Inflammatory macrophage treated with lipopolysaccharide for 1 hour (primary cell): ENCODE measurements at places on chromosomes 4 and X.

DNA sequence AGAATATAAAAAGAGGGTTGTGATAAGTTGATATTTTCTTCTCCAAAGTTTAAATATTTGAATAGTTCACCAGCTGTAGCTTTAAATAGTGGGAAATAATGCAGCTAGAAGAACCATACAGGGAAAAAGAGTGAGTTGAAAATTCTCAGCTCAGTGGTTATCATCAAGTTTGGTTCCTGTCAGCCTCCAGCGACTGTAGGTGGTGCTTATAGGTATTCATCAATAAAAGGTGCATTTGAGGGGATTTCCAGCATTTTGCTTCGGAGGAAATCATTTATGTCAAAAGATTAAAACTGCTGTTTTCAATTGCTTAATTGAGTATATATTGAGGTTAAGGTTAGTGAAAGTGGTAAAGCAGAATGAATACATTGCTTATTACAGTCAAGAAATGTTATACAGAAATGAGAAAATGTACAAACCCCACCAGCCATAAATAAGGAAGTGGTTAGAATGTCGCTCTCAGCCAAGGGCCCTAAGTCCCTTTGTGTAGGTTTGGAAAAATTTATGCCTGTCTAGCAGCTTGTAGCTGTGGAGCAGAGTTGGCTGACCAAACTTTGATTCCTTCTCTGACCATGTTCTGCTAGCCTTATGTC, 532.9 kb upstream of the FTHL17 start:
- DNase-seq, result no peak

- DNase-seq, result no peak
These were observed 21.0 kb downstream of the NUDT6 start for GRCh38 chr4:122901247-122902010.

- no peak for DNase-seq
These were observed 1.3 kb downstream of the NCAPG start for GRCh38 chr4:17812125-17812524.

GRCh38 chrX:64265265-64265664, 34.9 kb upstream of the ASB12 start:
- DNase-seq, result no peak

DNA sequence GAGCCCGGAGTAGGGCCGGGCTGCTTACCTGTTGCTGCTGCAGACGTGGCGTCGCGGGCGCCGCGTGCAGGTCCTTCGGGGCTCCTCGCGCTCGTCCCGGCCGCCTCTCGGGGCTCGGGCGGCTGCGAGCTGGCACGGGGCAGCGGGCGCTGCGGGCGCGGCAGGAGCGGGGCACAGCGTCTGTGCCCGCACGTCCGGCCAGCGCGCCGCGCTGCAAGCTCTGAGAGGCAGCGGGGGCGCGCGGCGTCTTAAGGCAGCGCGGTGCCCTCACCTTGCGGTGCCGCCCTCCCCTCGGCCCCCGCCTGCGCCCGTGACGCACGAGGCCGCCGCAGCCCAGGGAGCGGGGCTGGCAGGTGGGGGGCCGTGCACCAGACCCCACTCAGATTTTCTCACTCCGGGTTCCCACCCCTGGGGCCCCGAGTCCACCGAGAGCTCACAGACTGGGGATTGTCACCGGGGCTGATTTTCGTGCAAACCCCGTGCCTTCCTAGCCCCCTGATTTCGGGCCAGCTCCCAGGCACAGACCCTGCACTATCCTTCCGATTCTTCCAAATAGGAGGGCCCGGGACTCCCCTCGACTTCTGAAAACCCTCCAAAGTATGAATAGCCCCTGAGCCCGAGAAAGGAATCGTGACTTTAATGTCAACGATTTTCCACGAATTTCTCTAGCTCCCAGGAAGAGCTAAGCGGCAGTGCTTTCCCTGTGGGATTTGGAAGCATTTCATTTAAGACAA, at the start of gene GPR101:
Gene GPR101, minus strand, starts transcription at position 222 of the 734 bp plus-strand sequence. CDS start 2,321 bp downstream, outside the sequence.
- no peak for DNase-seq

- no peak for DNase-seq
These were observed 412.6 kb downstream of the RAPGEF2 start for GRCh38 chr4:159515314-159516025.

DNA sequence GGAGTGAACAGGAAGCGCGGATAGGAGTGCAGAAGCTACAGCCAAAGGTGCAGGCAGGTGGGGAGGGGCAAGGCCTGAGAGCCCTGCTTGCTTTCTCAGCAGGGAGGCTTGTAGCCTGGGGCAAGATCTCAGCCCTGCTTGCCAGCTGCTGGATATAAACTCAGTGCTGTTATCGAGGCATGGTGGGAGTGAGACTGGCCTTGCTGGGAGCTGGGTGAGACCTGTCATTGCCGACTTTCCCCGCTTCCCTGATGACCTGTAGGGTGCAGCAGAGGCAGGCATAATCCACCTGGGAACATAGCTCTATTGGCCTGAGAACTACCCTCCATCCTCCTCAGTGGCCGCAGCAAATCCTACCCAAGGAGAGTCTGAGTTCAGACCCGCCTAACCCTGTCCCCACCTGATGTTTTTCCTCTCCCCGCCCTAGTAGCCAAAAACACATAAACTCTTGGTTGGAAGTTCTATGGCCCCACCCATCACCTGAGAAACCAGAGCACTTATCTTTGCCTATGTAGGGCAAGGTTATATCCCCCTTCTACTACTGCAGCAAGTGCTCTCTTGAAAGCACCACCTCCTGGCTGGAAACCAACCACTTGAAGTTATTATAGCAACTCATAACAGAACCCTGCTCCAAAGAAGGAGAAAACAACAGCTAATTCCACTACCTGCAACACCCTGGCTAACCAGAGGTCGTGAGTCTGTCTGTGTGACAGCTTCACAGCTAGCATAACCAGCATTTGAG, 80.7 kb downstream of the FHIP1A start:
- DNase-seq, result no peak

DNA sequence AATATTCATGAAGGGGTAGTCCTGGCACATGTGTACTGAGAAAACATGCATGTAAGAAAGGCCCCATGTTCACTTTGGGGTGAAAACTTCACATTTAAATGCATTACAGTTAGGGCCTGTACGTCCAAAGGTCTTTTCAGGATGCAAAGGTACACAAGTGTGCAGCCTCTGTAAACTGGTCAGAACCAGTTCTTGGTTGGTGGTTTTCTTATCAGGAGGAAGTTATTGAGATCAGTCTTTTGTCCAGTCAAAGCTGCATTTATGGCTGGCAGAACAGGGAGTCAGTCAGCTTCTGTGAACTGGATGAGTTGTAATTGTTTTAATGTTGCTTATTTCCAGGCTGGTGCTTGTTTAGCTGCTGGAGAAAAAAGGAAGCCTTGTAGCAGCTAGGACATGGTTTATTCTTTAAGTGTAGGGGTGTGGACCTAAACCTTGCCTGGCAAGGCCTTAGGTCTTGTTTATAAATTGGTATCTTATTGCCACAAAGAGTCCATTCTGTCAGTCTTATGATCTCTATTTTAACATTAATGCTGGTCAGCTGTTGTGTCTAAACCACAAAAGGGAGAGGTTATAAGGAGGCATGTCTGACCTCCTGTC, 1906.6 kb upstream of the TENM3 start:
- DNase-seq, result no peak

DNA sequence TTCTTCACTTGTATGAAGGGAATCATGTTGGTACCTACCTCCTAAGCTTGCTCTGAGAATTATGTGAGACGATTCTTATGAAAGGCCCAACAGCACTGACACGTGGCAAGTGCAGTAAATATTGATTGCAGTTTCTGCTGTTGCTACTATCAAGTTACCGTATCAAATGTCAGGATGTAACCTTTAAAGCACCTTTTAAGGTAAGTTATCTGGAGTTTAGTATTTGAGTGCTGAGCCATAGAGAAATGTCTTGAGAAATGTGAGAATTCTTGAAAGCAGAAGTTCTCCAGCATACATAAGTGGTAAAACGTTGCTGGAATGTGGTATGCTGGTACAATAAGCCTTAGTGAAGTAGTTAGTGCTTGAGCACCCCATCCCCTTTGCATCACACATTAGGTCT, 90.4 kb downstream of the PHOX2B start:
- no peak for DNase-seq

DNA sequence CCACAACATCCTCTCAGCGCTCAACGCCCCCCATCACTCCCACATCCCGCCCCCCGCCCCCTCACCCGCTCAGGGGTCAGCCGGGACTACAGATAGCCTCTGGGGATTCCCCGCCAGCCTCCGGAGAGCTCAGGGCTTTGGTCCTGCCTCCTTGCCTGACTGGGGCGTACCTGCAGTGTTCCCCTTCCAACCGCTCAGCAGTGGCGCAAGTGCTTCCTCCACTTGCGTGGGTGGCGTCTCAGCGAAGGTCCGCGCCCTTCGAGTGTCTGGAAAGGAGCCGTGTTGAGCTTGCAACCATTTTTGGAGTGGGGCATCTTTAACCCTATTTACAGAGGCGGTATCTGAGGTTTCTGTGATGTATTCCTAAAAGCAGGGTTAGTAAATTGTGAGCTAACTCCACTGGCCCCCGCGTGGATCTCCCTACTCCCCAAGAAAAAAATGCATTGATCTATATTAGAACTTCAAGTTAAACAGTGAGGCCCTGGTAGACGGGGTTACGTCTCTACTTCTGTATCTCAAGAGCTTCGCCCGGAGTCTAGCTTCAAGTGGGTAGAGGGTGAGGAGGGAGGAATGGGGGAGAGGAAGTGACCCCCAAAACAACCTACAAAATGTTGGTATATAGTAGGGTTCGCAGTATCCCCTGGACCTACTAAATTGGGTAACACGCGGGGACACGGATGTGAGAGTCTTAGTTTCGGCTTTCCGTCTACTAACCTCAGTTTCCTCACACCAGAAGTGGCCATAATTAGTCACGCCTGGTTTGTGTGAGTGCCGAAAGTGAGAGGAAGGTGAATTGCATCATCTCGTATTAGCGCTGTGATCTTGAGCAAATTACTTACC, 16.1 kb downstream of the NKX3-2 start:
- DNase-seq, result peak; percentile 24

- peak; percentile 58 for DNase-seq
These were observed 38.1 kb upstream of the STIM2 start for GRCh38 chr4:26822546-26822945.
